ENCODE measurements at places on chromosomes 12 and 14.

GRCh38 chr12:110677206-110677911 is 11.6 kb downstream of the HVCN1 start:
- DNase-seq = no peak

DNA sequence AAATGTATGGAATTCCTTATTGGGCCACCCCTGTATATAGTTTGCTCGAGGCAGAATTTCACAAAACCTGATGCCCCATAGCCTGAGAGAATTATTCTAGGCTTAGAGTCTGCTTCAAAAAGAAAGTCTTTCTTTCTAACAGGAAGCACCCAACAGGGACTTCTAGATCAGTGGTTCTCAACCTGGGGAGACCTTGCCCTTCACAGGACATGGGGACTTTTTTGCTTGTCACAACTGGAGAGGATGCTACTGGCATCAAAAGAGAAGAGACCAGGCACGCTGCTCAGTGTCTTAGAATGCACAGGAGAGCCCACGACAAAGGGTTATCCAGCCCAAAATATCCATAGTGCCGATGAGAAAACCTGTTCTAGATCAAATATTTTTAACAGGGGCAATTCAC is 18.9 kb downstream of the WSB2 start:
- DNase-seq = no peak

DNA sequence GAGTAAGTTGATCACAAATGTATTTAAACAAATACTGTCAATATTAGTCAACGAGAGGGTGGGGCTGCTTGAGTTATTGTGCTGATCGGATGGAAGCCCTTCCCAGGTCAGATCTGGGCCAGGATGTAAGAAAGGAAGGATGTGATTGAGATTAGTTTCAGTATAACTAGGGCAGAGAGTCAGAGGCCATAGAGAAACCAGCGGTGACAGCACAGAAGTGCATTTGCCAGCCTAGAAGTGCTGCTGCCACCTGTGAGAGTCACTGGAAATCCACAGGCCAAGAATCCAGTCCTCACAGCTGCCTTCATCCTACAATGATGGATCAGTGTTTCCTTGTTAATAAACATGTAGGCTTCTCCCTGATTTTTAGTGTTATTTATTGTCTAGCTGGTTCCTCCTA is 9.8 kb upstream of the FERMT2 start:
- no peak for DNase-seq

- DNase-seq = no peak
Measured at GRCh38 chr12:29224572-29224971, 75.5 kb downstream of the FAR2 start.

DNA sequence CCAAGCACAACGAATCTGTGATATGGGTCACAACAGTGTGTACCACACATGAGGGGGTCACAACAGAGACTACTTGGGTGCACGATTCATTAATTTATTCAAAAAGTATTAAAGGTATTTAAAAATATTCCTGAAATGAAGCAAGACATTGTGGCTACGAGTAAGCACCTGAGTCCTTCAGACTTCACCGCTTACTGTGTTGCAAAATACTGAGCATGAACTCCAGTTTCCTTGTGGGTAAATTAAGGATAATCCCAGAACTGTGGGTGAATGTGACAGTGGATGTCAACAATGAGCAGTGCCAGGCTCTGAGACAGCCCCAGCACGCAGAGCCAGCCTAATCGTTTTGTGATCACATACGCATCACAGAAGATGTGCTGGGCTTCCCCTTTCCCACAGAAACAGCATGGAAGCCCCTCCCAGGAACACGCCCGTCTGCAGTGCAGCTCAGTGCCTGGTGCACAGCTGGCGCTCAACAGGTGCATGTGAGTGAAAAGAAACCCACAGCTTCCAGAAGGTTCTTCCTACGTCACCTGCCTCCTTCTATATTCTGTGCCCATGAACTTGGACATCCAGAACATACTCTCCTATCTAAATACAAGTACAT is 29.1 kb downstream of the CDC42BPB start:
- DNase-seq = no peak

GRCh38 chr12:106090591-106091445 is 47.9 kb downstream of the NUAK1 start:
- no peak for DNase-seq

DNA sequence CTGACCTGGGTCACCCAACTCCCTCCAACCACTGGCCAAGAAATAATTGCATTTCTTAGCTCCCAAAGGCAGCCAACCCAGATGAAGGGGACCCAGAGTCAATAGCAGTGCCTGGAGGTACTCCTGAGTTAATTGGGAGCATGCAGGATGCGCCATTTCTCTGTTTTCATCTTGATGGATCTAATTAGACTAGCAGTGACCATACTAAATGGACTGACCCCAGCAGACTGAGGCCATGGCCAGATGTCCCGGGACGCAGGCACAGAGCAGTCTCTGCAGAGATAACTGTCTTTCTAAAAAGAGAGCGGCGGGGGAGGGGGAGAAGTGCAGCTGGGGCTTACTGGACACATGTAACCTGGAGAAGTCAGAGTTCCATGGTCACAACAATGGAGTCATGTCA is 53.2 kb upstream of the CMKLR1 start:
- no peak for DNase-seq

- no peak for DNase-seq
Measured at GRCh38 chr12:116048879-116049278, 228.6 kb downstream of the MED13L start.

DNA sequence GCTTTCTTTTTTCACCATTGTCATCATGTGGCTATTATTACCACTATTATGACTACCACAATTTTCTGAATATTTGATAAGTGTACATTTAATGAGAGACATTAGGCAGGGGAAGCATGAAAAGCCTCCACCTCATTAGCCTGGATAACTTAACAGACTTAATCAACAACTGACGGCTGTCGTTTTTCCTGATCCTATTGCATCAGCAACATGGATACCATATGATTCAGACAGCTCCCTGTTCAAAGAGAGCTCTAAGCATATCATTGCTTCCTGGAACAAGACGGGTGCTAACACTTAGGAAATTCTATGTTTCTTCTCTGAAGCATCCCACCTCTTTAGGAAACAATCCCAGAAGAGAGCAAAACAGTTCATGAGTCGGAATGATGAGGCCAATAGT is 765.2 kb downstream of the NOVA1 start:
- DNase-seq = no peak

DNA sequence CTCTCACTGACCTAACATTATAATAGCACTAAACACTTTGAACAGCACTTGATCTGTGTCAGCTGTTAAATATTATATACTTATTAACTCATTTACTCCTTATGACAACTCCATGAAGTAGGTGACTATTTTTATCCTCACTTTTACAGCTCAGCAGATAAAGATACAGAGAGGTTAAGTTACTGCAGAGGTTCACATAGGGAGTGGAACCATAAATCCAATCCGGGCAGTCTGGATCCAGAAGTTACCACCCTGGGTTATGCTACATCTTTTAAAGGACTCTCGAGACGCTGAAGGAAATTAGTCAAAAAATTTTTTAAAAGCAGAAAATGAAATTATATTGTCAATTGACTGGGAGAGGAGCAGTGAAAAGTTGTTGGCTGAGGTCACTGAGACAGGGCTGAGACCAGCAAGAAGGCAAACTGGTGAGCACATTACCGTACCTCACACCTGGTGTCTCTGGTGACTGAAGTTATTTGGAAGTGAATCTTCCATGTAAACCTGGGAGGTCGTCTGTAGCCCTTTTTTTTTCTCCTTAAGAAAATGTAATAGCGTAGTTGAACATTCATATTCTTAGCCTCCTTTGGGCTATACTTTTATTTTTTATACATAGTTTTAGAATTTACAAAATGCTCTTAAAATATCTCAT is 1.2 kb upstream of the RIMKLB start:
- DNase-seq = no peak

- DNase-seq = no peak
Measured at GRCh38 chr12:89494411-89495231, 30.0 kb downstream of the GALNT4 start.

DNA sequence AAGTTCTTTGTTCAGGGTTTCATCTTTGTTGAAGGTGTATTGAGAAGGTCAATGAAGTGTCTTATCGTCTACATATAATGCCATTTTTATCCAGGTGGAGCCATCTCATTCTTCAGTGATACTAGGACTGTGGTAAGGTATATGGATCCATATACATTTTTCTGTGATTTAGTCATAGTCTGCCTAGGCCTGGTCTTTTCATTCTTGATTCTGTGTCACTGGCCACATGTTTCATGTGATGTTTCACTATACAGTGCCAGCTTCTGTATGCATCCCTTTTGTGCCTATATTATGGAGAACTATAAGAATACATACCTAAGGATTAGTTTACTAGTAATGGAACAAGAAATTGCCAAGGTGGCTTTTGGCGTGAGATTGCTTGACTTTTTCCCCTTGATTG is 40.5 kb downstream of the VEZT start:
- DNase-seq = no peak

DNA sequence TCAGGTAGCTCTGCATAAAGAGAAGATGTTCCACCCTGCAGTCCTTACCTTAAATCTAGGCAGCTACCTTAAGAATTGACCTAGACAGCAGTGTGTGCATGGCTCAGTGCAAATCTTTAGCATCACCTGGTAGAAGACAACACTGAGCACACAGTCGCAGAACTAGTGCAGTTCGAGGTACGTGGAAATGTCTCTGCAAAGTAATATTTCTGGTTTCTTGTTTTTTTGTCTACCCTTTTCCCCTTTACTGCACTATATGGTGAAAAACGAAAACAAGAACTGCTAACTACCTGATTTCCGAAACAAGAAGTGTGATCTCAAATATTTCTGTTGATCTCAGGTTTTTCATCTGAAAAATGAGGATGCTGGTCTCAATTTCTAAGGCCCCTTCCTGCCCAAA is 82.5 kb downstream of the ETV6 start:
- DNase-seq = no peak

- DNase-seq = no peak
Measured at GRCh38 chr12:110091136-110091711, 32.9 kb upstream of the IFT81 start.

- no peak for DNase-seq
Measured at GRCh38 chr12:125110641-125111360, 45.6 kb downstream of the AACS start.

GRCh38 chr12:102567031-102567985 is 86.9 kb upstream of the IGF1 start:
- no peak for DNase-seq

GRCh38 chr12:38350342-38351174 is 34.0 kb downstream of the ALG10B start:
- DNase-seq = no peak

DNA sequence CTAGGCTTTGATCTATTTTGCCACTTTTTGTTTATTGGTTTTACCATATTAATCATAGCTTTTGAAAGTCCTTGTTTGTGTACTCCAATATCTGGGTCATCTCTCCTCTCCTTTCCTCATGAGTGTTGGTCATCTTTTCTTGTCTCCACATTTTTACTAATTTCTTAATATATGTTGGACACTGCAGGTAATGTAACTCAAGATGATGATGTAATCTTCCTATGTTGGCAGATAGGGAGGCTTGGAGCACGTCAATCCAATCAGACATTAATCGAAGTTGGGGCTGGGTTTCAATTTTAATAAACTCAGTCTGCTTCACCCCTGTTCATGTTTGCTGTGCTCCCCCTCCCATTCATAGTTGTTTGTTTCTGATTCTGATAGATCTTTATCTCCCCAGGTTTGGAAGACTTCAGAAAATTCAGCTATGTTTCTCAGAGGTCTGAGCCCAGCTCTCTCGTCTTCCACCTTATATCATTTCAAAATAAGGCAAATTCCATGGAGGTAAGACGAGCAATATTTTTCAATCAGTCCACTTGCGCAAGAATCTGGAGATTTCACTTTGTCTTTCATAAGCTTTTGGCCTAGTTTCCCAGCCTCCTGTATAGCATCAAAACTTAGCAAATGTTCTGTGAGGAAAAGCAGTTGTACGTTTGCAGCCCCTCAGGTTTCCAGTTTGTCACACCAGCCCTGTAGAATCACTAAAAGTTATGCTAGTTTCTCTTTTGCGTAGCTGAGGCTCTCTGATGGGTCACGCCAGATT is 504.1 kb downstream of the TMTC2 start:
- no peak for DNase-seq

- no peak for DNase-seq
Measured at GRCh38 chr12:124261885-124262284, 33.0 kb upstream of the RFLNA start.

DNA sequence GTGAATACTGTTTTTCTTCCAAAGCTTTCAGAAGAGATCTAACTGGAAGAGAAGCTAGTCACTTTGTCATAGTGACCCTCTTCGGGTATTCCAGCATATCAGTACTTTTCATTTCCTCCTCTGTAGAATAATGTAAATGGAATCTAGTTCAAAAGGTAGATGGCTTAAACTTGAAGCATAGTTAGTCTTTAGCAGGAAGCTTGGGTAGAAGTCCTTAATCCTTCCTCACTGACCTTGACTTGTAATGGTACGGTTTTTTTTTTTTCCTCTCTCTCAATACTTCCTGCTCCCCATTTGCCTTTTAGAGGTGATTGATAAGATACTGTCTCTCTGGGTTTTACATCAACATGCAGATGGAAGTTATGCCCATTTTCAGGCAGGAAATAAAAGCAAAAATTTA is 1.7 kb downstream of the FBXO34 start:
- DNase-seq = no peak

DNA sequence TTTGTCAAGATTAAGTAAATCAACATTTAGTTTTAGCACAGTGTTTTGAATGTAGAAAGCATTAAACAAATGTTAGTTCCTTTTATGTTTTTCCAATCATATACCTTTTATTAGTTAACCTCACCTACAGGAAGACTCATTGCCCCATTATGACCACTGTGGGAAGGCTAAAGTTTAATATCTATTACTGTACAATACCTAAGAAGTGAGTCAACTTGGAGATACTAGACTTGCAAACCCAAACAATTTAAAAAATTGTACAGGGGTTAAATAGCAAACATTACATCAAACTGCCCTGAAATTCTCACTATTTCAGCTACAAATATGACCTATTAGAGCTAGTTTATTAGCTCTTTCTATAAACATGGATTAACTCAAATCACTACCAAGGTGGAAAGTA is 8.6 kb upstream of the G2E3 start:
- no peak for DNase-seq

All from T-cell (primary cell).